ENCODE measurements at places on chromosomes 1 and 21.
A peak's percentile ranks its signal among the peaks of the same experiment; 100 is the strongest.

DNA sequence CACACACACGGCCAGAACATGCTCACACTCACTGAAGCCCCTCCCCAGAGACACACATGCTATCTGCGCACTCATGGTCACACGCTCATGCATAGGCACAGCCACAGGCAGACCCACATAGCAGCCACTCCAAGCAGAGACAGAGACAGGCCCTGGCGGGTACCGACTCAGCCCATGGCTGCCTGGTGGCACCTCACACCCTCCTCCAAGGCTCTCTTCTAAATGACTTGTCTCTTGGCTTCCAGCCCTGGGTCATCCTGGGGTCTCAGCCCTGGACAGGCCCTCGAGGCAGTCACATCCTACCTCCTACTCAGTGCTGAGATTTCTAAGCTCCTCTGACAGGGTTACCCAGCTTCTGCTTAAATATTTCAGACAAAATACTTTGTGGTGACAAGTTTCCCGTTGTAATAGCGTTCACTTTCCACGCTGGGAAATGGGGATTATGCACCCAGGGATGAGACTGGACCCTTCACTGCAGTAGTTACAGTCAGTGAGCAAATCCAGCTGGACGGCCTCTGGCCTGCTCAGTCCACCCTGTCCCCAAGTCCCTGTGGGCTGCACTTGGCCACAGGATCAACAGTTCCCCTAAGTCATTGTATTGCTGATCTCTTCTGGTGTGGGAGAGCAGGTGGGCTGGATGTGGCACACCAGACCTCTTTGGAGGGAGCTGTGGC, 2.9 kb upstream of the NFASC start:
- no peak for DNase-seq

DNA sequence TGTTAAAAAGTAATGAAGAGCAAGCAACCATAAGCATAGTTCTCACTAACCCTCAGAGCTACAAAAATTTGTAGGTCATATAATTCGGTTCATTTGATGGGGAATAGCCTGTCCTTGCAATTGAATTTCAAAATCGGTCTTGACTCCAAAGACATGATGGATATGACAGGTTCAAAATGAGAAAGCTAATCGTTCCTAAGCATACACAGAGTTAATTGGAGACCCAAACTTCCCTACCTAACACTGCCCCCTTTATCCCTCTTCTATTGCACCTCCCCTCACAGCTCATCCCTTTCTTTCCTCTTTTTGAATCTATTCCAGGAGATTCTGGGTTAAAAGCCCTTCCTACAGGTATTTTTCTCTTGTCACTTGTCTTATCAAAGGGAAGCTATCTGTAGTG, 390.0 kb upstream of the PTBP2 start:
- no peak for DNase-seq

DNA sequence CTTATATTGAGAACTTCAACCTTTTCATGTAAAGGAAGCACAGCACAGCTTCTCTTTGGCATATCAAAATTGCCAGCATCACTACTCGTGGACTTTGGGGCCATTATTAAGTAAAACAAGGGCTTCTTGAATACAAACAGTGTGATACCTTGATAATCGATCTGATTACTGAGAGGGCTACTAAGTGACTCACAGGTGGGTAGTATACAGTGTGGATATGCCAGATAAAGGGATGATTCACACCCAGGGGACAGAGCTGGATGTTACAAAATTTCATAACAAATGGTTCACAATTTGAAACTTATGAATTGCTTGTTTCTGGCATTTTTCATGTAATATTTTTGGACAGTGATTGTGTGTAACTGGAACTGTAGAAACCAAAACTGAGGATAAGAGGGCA, 15.4 kb downstream of the HDAC1 start:
- peak; percentile 34 for DNase-seq

- no peak for DNase-seq
These were observed 32.3 kb upstream of the ID3 start for GRCh38 chr1:23591460-23592208.

- no peak for DNase-seq
These were observed 9.9 kb upstream of the TTC22 start for GRCh38 chr1:54811066-54811465.

GRCh38 chr1:201902198-201902597, 13.5 kb downstream of the SHISA4 start:
- peak; percentile 35 for DNase-seq

- DNase-seq, result no peak
These were observed at the start of gene ACTRT2 for GRCh38 chr1:3021233-3021671. ACTRT2 (plus strand) TSS chr1:3021467; CDS start chr1:3021687, 220 bp downstream.

DNA sequence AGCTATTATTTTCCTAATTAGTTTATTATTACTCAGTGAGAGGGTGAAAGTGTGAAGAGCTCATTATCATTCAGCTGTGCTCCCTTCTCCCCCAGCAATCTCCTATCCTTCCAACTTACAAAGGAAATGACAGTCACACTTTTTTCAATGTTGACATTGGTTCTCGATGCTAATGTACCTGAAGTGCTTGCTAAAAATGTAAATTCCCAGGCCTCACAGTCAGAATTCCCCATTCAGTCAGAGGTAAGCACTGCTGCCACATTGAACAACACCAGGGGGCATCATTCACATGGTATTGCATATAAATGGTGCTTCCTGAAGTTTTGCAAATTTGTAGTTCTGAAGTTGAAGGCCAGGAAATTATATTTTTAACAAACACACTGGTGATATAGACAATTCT, 132.7 kb upstream of the FOXD3 start:
- DNase-seq, result no peak

GRCh38 chr1:161420763-161421455, 53.2 kb upstream of the CFAP126 start:
- DNase-seq, result no peak

DNA sequence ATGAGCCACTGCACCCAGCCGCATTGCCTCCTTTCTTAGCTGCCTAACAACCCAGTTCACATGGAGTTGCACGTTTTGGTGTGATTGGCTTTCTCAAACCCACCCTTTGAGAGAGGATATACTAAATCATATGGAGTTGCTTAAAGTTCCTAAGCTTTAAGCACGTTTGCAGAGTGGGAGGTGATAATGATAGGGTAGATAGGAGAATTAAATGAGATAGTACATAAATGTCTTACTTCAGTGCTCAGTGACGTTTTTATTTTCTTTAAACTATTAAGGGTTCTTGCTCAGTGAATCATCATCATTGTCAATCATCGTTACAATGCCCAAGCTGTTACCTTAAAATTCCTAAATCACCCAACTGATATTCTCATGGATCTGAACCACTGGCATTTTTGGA, 2.9 kb upstream of the SH3D21 start:
- DNase-seq, result no peak

GRCh38 chr1:204465546-204466415, 28.8 kb downstream of the PIK3C2B start:
- DNase-seq, result peak; percentile 15

- peak; percentile 79 for DNase-seq
These were observed 80.3 kb downstream of the SELENOF start for GRCh38 chr1:86833461-86834215.

DNA sequence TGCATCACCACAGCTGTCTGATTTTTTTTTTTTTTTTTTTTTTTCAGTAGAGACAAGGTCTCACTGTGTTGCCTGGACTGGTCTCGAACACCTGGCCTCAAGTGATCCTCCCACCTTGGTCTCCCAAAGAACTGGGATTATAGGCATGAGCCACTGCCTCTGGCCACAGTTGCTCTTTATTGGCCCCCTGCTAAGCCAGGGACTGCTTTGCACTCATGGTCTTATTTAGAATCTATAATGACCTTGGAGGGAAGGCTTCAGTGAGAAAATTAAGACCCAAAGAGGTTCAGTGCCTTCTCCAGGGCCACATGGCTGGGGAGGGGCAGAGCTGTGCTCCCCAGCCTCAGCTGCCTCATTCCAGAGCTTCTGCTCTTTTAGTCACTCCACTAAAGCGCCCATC, 84.9 kb downstream of the PTPRU start:
- DNase-seq, result no peak

DNA sequence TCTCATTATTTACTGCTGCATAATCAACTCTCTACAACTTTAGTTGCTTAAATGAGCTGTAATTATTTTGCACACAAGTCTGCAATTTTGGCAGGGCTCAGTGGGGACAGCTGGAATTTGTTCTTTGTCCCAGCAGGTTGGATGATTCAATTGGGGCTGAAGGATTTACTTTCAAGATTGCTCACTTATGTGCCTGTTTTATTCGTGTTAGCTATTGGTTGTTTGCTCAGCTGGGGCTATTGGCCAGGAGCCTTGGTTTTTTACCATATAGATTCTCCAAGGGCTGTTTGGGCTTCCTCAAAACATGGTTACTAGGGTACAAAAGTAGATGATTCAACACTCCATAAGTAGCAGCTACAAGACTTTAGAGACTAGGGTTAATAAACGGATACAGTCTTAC, 13.4 kb downstream of the OR10R2 start:
- DNase-seq, result no peak

DNA sequence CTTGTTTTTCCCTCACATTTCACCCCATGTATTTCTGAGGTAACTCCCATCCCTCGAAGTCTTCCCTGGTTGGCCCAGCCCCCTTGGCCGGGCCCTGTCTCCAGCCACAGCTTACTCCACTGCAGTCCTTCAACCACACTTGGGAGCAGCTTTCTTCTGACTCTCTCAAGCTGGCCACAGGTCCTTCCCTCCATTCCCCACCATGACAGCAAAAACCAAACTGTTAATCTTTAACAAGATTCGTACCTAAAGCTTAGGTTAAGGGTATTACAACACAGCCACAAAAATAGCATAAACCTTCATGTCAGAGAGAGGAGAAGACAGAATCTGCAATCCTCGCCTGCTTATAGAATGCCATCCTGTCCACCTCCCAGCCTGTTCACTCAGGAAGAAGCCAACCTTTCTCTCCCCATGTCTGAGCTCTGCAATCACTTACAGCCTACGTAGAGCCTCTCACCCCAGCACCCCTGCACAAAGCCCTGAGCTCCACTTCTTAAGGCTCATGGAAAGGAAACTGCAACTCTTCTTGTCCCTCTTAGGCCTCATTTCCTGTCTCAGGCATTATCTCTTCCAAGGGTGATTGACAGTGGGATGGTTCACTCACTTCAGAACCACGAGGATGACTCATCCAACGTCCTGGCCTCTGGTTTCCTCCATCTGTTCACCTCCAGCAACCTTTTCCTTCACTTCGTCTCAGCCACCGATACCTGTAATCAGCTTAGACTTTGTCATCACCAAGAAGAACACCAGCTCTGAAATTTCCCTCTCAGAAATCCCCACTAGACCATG, 72.8 kb downstream of the CD2 start:
- peak; percentile 74 for DNase-seq

Data from fibroblast of lung (primary cell).